Peyer's patch (tissue), 4 donors: ENCODE measurements at places on chromosomes 6 and 20.

- no peak for DNase-seq
- H3K4me3 ChIP-seq: no peak overlapping the region
- H3K27ac ChIP-seq: no peak overlapping the region
- no peaks in the 10 kb centered on the region for H3K27me3 ChIP-seq
Observed at GRCh38 chr6:10970731-10971130, 73.4 kb downstream of the ELOVL2 start.

GRCh38 chr20:62229667-62230066, 8.7 kb upstream of the OSBPL2 start:
- no peak for DNase-seq
- H3K4me3 ChIP-seq: no peak overlapping the region
- H3K36me3 ChIP-seq: no peaks in the 10 kb centered on the region
- H3K27ac ChIP-seq: no peak overlapping the region
- H3K4me1 ChIP-seq: no peaks in the 10 kb centered on the region

- H3K36me3 ChIP-seq: no peaks in the 10 kb centered on the region
- H3K27me3 ChIP-seq: no peaks in the 10 kb centered on the region
- no peak overlapping the region for H3K4me3 ChIP-seq
- no peak overlapping the region for H3K27ac ChIP-seq
Observed at GRCh38 chr6:150072201-150072600, 3.3 kb upstream of the ULBP3 start.

DNA sequence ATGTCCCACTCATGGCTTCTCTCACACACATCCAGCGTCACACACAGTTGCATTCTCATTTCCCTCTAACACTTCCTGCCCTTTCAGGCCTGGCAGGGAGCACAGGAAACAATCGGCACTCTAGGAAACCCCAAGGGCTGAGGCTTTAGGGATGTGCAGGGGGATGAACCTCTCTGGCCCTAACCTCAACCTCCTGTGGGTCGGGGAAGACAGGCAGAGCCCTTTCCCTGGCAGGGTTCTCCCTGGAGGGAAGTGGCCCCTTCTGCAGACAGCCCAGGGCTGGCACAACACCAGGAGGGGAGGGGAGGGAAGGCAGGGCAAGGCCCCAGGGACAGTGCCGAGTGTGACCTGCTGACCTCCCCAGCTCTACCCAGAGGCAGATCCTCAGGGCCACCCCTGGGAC, 2.7 kb downstream of the TEAD3 start:
- H3K36me3 ChIP-seq: no peaks in the 10 kb centered on the region
- no peak overlapping the region for H3K4me3 ChIP-seq
- H3K27me3 ChIP-seq: no peaks in the 10 kb centered on the region
- no peak overlapping the region for H3K27ac ChIP-seq
- DNase-seq: no peak

- H3K4me3 ChIP-seq: peak overlapping the region; percentile 49
- H3K36me3 ChIP-seq: no peaks in the 10 kb centered on the region
- DNase-seq: no peak
- H3K4me1 ChIP-seq: peaks cover 13% of the 10 kb centered on the region
- H3K27ac ChIP-seq: no peak overlapping the region
Observed at GRCh38 chr6:31308845-31309175, 36.9 kb upstream of the HLA-C start.

- DNase-seq: no peak
- no peaks in the 10 kb centered on the region for H3K4me1 ChIP-seq
- no peaks in the 10 kb centered on the region for H3K27me3 ChIP-seq
- H3K27ac ChIP-seq: no peak overlapping the region
- H3K36me3 ChIP-seq: no peaks in the 10 kb centered on the region
Observed at GRCh38 chr20:61332016-61332975, 80.2 kb downstream of the CDH4 start.

GRCh38 chr6:131063028-131063763, at the start of gene EPB41L2:
Gene EPB41L2 (minus strand): TSS chr6:131063245. CDS start chr6:130956485, 106,760 bp downstream.
- peak within 1 kb of the TSS; percentile 97 for H3K4me3 ChIP-seq
- H3K36me3 ChIP-seq: no peaks in the 10 kb centered on the region
- peak; percentile 92 for DNase-seq
- H3K4me1 ChIP-seq: no peaks in the 10 kb centered on the region

DNA sequence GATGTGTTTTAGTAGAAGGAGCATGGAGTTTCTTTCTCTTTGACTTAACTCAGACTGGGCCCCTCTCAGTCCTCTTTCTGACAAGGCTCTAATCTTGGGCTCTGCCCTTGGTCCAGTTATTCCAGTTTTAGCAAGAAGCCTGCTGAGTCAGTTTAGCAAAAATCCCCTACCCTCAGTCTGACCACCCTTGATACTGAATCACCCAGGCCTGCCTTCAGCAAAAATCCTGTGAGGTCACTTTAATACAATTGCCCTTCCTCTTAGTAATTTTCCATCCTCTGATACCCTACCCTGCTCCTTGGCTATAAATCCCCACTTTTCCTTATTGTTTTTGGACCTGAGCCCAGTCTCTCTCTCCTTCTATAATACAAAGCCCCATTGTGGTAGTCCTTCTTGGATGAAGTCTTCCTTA, 326.7 kb upstream of the NOX3 start:
- DNase-seq: no peak
- no peaks in the 10 kb centered on the region for H3K4me1 ChIP-seq
- no peaks in the 10 kb centered on the region for H3K36me3 ChIP-seq
- no peak overlapping the region for H3K4me3 ChIP-seq
- no peaks in the 10 kb centered on the region for H3K27me3 ChIP-seq

GRCh38 chr6:36133148-36133547, 2.8 kb downstream of the MAPK13 start:
- no peak overlapping the region for H3K4me3 ChIP-seq
- peaks cover 54% of the 10 kb centered on the region for H3K36me3 ChIP-seq
- H3K4me1 ChIP-seq: peaks cover 9% of the 10 kb centered on the region
- no peaks in the 10 kb centered on the region for H3K27me3 ChIP-seq

- H3K4me3 ChIP-seq: no peak overlapping the region
- no peaks in the 10 kb centered on the region for H3K36me3 ChIP-seq
- H3K27ac ChIP-seq: no peak overlapping the region
Observed at GRCh38 chr6:166166314-166167257, 1.1 kb downstream of the TBXT start.

GRCh38 chr20:12262747-12263146, 345.1 kb downstream of the BTBD3 start:
- H3K27ac ChIP-seq: no peak overlapping the region
- no peaks in the 10 kb centered on the region for H3K27me3 ChIP-seq
- H3K4me1 ChIP-seq: no peaks in the 10 kb centered on the region

DNA sequence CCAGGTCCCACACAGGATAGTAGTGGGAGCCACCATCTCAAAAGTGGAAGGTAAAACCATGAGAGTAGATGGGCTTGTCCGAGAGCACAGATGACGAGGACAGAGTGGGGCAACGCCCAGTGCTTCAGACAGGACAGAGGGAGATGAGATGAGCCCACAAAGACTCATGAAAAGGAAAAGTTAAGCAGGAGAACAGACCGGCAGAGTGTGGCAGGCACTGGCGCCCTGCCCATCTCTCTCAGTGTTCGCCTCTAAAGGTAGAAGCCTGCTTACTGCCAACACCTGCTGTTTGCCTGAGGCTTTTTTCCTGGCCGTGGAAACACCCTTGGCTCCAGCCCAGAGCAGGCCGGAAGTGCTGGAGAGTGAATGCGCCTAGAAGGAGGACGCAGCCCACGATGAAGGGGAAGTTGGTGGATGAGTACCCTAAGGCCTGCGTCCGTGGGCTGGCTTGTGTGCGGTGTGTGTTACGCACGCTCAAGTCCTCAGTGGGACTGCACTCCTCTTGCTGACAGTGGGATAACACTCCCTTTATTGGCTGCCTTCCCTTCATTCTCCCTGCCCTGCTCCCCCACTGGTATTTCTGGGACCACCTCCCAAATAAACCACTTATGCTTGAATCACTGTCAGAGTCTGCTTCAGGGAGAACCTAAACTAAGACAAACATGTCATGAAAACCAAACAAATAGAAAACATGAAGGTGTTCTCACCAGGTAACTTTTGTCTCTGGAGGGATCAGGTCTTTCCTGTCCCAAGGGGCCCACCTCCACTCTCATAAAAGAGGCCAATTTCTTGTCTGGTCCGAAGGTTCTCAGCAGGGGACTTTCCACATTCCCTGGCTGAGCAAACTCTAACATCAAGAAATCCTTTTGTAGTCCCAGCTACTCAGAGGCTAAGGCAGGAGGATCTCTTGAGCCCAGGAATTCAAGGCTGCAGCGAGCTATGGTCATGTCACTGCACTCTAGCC, 9.1 kb upstream of the FOXP4 start:
- no peaks in the 10 kb centered on the region for H3K4me1 ChIP-seq
- H3K4me3 ChIP-seq: peak overlapping the region; percentile 27
- peak overlapping the region; percentile 55 for H3K27ac ChIP-seq

DNA sequence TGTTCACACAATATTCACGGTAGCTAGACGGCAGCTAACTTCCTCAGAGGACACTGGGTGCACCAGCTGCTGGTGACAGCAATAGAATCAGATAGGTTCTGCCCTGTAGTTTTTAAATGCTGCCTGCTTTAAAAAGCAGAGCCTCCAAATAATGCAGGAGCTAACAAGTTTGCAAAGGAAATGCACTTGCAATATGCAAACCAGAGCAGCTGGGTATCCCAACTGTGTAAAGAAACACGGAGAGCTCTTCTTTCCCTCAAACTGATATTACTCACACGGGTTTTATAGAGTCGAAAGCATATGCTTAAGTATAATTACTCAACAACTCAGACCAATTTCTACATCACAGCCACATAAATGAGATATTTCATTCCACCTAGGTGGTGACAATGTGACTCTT, 432.7 kb downstream of the TFAP2A start:
- no peak for DNase-seq
- H3K4me3 ChIP-seq: no peak overlapping the region
- H3K4me1 ChIP-seq: no peaks in the 10 kb centered on the region

DNA sequence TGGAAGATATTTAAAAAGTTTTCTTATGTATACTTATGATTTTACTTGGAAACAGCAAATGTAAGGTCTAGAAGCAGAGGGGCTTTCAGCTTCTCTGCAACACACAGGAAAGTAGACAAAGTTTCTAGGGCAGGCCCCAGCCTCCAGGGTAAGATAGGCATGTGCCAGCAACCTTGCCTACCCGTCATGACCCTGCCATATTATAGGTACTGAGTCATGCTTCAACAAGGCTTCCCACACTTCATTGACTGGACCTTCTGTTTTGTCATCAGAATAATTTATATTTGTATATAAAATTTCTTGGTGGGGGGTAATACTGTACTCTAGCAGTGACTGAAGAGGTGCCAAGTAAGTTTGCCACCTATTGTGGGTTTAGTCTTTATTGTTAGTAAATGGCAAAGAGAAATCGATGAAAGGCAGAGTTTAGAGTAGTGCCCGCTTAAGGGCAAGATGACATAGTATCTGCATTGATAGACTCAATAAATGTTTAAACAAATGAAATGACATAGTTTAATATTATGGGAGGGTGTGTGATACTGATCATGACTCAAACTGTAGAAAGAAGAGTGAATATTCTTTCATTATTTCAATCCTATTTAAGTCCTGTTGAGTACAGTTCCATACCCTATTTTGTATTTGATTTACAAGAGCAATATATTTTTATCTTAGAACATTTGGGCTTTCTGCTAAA, 95.6 kb downstream of the JARID2 start:
- H3K4me1 ChIP-seq: peaks cover 28% of the 10 kb centered on the region
- no peaks in the 10 kb centered on the region for H3K36me3 ChIP-seq
- no peaks in the 10 kb centered on the region for H3K27me3 ChIP-seq
- no peak overlapping the region for H3K4me3 ChIP-seq
- DNase-seq: no peak

DNA sequence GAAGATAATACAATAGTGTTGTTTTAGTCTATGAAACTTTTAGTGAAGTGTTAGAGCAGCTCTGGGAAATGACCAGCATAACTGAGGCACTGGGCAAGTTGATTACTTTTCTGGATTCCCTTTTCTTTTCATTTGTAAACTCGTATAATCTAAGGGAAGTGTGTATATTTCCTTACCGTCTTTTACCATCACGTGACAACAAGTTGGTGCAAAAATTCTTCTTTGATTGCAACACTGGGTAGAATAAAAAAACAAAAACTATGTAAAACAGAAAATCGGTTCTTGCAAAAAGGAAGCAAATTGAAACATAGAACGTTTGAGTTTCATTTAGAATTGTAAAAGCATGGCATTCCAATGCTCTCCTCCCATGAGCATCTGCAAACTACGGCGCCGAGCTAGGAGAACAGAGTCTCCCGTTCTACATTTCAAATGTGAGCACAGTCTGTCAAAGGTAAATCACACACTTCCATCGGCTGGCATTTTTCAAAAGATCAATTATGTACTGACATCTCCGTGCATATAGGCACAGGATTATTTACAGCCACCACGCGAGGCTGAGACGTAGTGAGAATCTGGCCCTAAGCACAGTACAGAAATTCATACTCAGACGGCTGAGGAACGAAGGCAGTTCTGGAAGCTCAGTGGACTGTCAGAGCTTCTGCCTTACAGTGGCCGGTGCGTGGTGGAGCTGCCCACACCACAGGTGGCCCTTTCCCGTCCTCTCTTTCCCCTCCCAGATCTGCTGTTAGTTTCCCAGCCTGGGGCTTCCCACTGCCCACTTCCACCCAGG, 314.0 kb downstream of the BMP7 start:
- H3K4me1 ChIP-seq: no peaks in the 10 kb centered on the region
- no peak overlapping the region for H3K27ac ChIP-seq
- H3K36me3 ChIP-seq: no peaks in the 10 kb centered on the region
- H3K4me3 ChIP-seq: no peak overlapping the region
- DNase-seq: no peak

GRCh38 chr20:60629206-60629605, 622.9 kb upstream of the CDH4 start:
- no peaks in the 10 kb centered on the region for H3K36me3 ChIP-seq
- DNase-seq: no peak
- no peak overlapping the region for H3K4me3 ChIP-seq
- no peaks in the 10 kb centered on the region for H3K27me3 ChIP-seq

GRCh38 chr6:49550492-49551077, at the start of gene C6orf141:
Gene C6orf141 (plus strand): TSS chr6:49550668. CDS start chr6:49550793, 125 bp downstream.
- H3K27ac ChIP-seq: no peak within 1 kb of the TSS
- no peaks in the 10 kb centered on the region for H3K27me3 ChIP-seq
- no peaks in the 10 kb centered on the region for H3K36me3 ChIP-seq
- peak within 1 kb of the TSS; percentile 27 for H3K4me3 ChIP-seq

DNA sequence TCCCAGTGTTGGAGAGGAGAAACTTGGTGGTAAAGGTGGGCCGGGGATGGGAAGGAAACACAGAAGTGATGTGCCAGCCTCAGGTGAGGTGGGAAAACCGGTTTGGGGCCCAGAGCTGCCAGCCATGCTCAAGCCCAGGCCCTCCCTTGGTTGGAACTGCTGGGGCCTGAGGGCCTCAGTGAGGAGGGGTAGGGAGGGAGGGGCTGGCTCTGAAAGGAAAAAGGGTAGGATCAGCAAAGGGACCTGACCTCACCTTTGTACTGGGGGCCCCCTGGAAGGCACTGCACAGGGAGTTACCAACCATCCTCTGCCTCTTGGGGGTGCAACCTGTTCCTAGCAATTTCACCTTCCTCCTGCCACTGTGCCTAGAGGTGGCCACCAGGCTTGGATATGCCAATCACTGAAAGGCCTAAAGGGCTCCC, 1.8 kb upstream of the SPEF1 start:
- H3K4me1 ChIP-seq: peaks cover 8% of the 10 kb centered on the region
- DNase-seq: no peak
- no peaks in the 10 kb centered on the region for H3K27me3 ChIP-seq
- no peak overlapping the region for H3K4me3 ChIP-seq
